T-helper 1 cell (primary cell): ENCODE measurements at places on chromosomes 3 and 15.

DNA sequence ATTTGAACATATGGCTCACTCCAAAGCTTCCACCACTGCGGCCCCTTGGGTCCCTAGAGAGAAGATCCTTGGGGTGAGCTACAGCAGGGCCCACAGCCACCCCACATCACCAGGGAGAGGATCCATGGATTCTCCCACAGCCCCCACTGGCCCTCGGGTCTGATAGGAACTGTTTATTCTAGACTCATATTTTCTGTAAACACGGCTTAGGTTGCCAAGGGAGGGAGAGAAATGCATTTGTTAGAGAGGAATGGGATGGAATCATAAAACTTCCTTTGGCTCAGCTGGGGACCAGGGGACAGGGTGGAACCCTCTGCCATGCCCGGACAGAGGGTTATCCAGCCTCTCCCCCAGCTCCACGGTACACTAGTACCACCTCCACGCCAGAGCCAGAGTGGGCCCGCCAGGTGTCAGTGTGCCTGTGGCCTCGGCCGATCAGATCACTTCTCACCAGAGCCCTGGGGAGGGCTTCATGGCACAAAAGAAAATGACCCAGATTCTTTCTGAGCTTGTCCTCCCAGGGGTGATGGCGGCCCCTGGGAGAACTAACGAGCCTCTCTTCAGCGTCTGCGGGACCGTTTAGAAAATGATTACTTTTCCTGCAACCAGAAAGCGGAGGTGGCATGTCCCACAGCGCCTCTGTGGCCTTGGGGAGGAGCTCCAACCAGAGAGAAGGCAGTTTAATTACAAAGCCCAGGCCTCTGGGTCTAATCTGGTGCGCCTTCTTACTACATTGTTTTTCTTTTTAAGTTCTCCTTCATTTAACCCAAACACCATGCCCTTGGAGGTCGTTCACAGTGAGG, 33.7 kb downstream of the ADCY5 start:
- DNase-seq: no peak

DNA sequence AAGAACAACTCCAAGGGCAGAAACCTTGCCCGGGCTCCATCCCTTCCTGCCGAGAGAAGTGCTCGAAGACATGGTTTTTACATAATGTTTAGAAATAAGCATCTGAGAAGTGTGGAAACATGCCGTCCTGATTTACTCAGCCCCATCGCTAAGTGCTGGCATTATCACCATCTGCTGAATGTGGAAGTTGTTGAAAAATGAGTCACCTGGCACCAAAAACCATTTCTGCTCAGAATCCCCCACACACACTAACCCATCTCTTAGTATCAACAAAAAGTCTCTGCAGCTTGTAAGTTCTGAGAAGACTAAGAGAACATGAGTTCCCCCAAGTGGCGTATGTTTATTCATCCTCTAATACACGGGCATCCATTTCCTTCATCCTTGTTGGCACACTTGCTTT, 51.0 kb upstream of the ARL8B start:
- DNase-seq: no peak

GRCh38 chr15:90829942-90830440, 38.4 kb upstream of the FURIN start:
- DNase-seq: no peak

GRCh38 chr3:134998158-134998557, 203.1 kb downstream of the EPHB1 start:
- DNase-seq: no peak

GRCh38 chr15:61047783-61048182, 181.3 kb downstream of the RORA start:
- no peak for DNase-seq

DNA sequence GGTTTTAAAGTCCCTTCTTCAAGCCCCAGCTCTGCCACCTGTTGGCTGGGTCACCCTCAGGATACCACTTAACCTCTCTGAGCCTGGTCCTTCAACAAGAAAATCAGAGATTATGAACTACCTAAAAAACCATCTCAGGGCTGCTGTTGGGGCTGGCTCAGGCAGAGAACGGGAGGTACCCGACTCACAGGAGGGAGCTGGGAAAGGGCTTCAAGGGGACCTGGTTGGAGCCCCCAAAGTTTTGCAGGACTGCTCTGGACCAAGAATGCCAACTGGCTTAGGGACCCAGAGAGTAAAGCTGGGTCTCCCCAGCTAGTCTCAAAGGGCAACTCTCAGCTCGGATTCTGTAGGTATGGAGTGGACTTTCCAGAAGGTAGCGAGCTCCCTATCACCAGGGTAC, 41.5 kb downstream of the WNT7A start:
- no peak for DNase-seq

DNA sequence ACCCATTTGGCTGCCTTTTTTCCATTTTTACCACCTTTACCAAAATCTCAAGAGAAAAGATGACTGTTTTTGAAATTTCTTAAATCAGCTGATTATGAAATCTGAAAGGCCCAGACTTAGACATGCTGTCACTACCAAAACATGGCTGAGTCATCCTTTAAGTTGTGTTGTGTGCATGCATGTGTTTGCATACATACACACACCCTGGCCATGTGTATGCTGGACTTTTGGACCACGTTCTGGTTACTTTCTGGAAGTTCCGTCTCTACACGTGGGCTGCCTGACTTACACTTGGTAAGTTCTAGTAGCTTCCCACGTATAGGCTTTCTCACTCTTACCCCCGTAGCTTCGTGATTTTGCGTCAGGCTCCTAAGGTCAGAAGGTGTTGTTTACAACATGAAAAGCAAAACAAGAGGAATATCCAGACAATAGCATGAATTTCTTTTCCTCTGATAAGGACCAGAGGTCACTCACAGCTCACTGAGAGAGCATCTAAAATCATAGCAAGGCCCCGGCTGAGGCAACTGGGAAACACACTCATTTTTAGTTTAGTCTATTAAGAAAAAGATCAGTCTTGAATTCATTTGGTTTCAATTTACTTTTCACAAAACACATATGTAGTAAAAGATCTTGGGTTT, 62.4 kb downstream of the COL8A1 start:
- no peak for DNase-seq

DNA sequence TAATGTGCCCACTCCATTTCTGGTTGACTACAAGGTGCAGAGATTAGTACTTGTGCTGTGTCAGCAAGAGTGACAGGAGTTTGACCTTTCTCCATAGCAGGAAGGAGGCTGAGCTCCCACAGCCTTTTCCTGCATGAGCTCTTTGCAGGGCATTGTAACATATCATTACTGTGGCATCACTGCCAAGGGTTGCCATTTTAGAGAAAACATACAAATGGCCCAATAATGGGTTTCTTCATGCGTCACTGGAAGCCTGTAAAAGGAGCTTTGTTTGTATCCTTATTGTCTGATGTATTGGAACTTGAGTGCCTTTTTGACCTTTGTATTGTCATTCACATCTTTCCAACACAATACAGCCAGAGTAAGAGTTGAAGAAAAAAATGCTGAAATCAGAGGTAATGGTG, 323.0 kb upstream of the CDIN1 start:
- no peak for DNase-seq

DNA sequence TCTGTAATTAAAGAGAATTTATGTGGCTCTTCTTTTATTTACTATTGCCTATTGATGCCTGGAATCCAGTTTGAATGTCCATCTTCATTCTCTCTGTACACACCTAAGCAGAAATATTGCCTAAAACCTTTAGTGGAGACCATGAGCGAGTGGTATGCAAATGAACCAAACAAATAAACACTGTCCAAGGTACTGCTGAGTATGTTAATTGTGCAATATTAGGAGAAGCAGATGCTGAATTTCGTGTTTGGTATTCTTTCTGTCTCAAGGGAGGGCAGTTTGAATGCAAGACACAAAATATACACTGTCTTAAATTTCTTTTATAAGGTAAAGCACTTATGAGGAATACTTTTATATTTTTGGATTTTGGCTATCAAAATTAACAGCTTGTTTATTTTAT, 440.9 kb downstream of the RBMS3 start:
- DNase-seq: no peak

DNA sequence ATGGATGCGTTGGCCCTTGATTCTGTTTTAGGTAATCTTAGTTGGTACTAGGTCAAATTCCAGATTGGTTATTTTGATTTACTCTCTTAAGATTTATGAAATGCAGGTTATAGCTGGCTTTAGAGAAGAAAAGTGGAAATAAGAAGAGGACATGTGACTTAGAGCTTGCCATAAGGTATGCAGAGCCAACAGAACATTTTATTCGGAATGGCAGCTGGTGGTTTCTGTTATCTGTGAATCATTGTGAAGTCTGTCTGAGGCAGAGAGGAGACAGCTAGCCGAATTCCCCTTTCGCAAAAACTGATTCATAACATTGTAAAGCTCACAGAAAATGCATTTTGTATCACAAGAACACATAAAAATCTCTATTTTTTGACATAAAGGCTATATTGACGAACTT, 82.1 kb downstream of the FILIP1L start:
- no peak for DNase-seq

- no peak for DNase-seq
Observed at GRCh38 chr15:78415284-78415683, 22.7 kb upstream of the IREB2 start.

DNA sequence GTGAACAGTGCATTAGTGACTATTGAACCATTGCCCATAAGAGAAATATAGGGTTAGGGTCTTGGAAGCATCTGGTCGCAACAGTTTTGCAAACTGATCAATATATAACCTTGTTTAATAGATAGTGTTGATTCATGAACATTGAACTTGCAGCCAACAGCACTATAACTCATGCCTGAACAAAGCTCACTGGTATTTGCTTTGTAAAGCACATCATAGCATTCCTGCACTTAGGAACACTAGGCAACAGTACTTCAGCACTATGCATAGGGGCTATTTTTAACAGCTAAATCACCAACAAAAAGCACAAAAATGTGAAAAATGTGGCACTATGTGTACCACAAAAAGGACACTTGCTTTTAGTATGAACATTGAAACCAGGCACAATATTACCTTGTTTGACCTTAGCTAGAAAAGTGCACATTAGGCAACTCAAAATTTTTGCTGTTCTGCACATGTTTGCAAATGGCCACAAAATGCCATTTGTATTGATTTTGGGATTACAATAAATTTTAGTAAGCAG, 68.0 kb downstream of the OXNAD1 start:
- no peak for DNase-seq

- no peak for DNase-seq
Observed at GRCh38 chr3:69558912-69559311, 173.0 kb upstream of the FRMD4B start.

GRCh38 chr3:27458929-27459328, 25.3 kb downstream of the SLC4A7 start:
- no peak for DNase-seq

- DNase-seq: peak; percentile 63
Observed at GRCh38 chr3:50550079-50550736, 17.3 kb downstream of the C3orf18 start.

GRCh38 chr3:79874646-79875045, 106.8 kb upstream of the ROBO1 start:
- DNase-seq: no peak

DNA sequence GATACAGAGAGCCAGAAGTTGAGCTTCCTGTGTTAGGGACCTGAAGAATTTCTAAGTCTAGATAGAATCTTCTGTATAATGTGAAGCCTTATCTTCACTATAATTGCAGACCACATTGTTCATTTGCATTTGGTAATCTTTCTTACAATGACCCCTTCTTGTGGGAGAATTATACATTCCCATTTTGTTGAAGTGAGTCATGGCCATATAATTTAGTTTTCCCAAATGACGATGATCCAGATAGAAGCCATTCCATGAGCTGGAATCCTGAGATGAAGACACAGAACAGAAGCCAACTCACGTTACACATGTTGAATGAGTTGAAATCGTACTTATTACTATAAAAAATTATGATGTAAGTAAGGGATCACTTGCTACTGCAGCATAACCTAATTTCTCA, 187.8 kb downstream of the TUSC7 start:
- no peak for DNase-seq

DNA sequence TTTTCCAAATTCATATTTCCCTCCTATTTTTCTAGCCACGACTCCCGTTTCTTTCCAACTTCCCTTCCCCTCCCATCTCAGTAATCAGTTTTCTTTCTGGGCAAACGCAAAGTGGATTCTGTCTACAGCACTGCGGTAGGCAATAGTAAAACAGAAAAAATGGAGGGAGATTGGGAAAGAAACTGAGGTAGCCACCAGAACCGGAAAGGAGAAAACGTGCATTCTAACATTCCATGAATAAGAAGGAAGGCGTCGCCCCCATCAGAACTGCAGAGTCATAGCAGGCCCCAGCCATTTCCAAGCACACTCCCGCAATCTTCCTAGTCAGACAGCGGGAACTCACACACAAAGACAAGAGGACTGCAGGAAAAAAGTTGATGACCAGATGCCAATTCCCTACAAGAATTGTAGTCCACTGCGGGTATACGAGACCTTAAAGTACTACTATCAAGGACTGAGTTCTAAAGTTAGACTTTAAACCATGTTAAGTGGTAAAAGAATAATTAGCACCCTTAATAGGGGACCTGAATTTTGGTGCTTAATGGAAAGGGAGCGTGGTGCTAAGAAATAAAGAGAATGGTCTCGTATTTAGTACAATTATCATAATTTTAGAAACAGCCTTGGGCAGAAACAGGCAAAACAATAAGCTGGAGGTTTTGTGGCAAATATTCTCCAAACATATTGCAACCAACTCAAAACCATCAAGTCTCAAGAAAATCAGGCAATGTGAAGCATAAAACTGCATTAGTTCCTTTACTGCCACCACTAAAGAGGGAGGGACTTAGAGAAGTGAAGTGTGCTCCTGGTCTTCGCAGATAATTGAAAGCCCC, 1.4 kb downstream of the PFN2 start:
- no peak for DNase-seq

GRCh38 chr3:177495566-177495965, 298.3 kb upstream of the TBL1XR1 start:
- no peak for DNase-seq

DNA sequence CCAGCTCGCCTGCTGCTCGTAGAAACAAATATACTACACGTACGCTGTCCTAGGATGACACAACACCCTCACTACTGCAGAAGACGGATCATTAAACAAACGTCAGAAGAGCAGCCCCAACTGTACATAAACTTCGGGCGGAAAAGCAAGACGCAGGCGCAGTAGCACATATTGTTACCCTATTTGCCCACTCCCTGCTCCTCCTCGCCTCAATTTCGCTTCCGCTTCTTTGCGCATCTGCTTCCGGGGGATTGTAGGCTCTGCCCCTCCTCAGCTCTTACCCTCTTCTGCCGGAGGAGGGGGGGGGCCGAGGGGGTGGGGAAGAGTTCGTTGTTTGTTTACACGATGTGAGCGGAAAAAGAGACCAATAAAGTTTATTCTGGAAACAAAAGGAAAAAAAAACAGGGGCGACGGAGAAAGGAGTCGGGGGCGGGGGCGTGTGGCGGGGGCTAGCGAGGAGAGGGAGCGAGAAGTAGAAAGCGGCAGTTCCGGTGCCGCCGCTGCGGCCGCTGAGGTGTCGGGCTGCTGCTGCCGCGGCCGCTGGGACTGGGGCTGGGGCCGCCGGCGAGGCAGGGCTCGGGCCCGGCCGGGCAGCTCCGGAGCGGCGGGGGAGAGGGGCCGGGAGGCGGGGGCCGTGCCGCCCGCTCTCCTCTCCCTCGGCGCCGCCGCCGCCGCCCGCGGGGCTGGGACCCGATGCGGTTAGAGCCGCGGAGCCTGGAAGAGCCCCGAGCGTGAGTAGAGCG, at the start of gene PIK3CA:
PIK3CA (plus strand) TSS at position 485 of the 743 bp plus-strand sequence. CDS start 50,469 bp downstream, outside the sequence.
- peak; percentile 98 for DNase-seq

- DNase-seq: no peak
Observed at GRCh38 chr3:71659864-71660591, 65.2 kb downstream of the EIF4E3 start.

- no peak for DNase-seq
Observed at GRCh38 chr3:195017151-195017550, 253.8 kb downstream of the XXYLT1 start.
